Cortex of kidney (tissue), 1 donor: ENCODE measurements at places on chromosomes 5 and 9.

- no peak for DNase-seq
Observed at GRCh38 chr9:135273008-135273407, 185.5 kb downstream of the OLFM1 start.

DNA sequence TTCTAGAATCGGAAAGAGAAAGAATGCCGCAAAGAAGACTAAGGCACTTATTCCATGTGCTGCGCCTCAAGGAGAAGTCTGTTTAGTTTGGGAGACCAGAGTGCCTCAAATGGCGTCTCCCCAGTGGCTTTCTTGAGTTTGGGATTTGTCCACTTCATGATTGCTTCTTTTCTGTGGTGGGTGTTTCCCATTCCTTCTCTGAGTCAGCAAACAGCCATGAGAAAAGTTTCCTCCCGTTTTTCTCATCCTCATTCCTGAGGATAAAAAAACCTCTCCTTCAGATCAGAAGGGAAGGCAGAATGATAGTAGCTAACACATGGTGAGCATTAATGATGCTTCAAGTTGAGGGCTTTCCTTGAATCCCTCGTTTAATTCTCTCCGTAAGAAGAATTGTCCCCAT lies 275.9 kb upstream of the WWC1 start:
- DNase-seq, result no peak

- DNase-seq, result no peak
Observed at GRCh38 chr5:179257176-179257682, 88.0 kb downstream of the ADAMTS2 start.

DNA sequence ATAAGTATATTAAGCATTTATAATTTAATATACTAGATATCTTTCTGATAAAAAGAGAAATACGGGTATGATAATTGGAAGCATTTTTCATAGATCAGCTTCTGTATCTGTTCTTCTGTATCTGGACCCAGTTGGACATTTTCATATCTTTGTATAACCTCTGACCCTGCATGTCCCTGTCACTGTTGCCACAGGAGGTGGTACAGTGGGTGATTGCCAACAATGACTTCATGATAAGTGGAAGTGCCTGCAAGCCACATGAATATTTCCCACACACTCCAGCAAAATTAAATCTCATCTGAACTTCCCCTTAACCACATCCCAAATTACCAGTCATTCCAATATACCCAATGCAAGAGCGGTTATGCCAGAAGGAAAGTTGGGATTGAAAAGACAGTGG lies 376.4 kb downstream of the ARRDC3 start:
- no peak for DNase-seq

DNA sequence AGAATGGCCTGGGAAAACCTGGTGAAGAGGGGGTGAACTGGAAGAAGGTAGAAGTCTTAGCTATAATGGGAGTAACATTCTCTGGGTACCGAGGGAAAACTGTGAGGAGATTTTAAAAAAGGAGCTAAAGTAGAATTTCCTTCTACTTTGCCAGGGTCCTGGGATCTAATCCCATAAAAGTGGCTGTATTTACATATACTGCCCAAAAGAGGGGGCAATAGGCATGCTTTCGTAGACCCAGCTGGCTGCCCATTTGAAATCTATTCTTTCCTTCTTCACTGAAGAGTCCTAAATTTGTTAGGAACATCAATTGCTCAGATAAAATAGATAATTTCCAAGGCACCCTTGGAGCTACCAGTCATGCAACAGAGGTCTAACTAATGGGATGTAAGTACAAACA lies 159.2 kb downstream of the CDC42SE2 start:
- DNase-seq, result no peak

DNA sequence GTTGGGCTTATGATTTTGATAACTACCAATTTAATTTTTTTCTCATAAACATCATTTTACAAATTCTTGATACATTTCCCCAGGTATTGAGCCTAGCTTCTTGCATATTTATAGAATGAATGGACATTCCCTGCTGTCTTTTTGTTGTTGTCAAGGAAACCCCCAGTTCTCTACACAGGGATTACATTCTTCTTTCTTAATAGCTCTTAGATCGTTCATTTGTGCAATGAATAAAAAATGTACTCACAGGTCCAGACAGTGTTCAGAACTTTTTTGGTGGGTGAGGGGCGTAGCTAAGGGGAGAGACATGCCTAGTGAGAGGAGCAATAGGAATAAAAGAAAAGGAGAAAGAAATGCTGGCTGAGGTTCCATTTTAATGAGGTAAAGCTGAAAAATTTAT lies 58.6 kb downstream of the VCAN start:
- no peak for DNase-seq
